ENCODE measurements at places on chromosomes 13 and 19.

- no peak for DNase-seq
Observed at GRCh38 chr13:32041429-32041828, 9.9 kb downstream of the FRY start.

DNA sequence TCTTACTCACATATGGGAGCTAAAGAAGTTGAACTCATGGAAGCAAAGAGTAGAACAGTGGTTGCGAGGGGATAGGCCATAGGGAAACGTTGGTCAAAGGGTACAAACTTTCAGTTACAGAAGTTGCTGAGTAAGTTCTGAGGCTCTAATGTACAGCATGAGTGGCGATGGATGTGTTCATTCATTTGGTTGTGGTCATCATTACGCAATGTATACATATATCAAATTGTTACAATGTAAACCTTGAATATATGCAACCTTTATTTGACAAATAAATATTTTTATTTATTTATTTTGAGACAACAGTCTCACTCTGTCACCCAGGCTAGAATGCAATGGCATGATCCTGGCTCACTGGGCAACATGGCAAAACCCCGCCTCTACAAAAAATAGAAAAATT lies 38.7 kb downstream of the ZIC5 start:
- DNase-seq: no peak

GRCh38 chr19:49579947-49580263 lies 451 bp downstream of the NOSIP start:
- DNase-seq: no peak

DNA sequence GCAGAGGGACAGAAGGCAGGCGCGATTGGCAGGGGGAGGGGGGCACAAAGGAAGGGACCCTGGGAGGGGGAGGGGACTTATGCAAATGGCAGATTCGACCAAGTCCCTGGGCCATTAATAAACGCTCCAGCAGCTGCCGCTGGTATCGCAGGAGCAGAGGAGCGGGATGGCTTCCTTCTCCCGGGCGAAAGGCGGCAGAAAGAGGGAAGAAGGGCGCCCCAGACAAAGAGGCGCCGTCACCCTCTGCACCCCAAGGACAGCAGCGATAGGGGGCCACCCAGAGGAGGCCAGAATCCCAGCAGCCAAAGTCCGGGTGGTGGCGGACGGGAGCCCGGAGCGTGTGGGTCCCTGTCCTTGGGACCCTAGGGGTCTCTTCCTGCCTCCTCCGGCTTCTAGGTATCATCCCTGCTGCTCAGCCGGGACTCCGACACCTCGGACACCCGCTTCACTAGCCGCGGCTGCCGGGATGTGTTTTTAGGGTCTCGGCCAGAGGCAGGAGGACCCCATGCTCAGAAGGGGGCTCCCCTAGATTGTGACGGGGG lies 1.9 kb downstream of the PTPRS start:
- DNase-seq: peak; percentile 32

DNA sequence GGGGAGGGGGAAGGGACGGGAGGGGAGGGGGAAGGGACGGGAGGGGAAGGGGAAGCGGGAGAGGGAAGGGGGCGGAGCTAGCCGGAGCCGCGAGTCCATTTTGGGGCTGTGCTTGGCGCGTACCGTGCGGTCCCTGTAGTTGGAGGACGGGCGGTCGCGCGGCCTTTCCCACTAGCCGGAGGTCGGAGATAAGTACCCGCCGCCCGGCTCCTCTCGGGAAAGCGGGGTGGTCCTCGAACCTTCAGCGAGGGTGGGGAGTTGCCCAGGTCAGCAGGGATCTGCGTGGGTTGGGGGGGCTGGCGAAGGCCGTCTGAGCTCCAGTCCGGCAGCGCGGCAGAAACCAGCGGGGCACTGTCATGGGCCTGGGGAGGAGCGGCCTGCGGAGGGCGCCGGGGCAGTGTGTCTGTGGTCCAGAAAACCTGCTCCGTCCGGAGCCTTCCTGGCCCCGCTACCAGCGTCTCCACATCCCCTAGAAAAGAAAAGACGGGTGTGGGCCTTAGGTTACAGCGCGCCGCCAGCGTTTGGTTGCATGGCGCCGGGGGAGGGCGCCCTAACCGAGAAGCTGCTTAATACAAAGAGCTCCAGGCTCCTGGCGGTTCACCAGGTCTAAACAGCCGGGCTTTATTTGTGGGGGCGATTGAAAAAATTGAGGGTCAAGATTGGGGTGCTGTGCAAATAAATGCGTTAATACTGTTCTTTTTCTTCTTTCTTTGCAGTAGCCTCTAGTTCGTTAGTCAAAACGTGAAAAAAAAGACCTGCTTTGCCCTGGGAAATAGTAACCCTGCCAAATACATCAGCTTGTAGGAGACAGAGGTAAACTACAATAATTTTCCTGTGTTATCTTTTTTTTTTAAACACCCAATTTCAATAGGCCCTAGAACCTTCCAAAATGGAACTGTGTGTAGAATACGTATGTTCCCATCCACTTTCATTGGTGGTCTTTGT lies at the start of gene TRIM13:
Gene TRIM13, plus strand, starts transcription at position 92 of the 945 bp plus-strand sequence. CDS start 14,899 bp downstream, outside the sequence.
- DNase-seq: peak; percentile 93

DNA sequence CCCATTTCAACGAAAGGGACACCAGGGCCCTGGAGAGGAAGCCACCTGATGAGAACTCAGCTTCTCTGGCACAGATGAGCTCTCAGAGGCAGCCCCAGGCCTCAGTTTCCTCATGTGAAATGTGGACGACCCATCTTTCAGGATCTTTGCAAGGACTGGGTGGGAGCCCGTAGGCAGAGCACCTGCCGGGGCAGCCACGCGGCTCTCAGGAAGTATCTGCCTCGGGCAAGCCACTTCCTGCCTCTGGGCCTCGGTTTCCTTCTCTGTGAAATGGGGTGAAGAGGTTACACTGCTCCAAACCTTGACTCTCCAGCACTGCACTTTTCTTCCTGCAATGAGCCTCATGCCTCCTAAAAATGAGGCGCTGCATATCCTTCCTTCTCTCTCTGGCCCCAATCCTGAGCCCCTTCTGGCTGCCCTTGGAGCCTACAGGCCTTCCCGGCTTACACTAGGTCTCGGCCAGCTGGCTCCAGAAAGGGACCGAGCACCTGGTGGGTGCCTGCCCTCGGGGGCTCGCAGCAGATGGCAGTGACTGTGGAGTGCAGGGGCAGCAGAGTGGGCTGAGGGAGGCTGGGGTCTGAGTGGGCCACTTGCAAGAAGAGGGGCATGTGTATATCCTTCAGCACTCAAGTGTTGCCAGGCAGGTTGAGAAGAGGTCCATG lies 3.5 kb downstream of the SSBP4 start:
- no peak for DNase-seq

DNA sequence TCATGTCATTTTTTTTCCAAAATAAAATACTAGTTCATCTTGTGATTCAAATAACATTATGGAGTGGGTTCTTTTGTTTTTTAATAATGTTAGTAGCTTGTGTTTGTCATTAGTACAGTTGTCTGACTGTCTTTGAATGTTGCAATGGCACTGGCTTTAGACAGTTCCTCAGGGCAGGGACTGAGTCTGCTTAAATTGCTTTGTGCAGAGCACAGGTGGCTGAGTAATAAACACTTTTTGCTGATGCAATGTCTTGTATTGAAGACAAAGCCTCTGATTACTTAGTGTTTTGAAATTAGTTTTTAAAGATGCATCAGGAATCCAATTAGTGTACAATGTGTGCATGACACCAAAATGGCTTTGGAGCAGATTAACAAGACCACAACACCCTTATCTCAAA lies 88.7 kb upstream of the PCDH9 start:
- DNase-seq: no peak

DNA sequence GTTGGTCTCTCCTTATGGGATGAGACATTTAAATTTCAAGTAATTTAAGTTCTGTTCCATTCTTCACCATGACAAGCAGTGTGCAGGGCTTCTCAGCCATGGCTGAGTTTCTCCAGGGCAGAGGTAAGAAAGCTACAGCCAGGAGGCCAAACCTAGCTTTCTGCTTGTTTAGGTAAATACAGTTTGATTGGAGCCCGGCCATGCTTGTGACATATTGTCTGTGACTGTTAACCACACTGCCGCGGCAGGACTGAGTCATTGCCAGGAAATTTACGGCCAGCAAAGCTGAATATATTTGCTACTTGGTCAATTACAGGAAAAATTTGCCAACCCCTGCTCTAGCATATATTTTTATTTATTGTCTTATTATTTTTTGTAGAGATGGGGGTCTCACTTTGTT lies 10.7 kb downstream of the NLRP8 start:
- no peak for DNase-seq

- DNase-seq: peak; percentile 56
Observed at GRCh38 chr19:51690454-51691073, 2.6 kb upstream of the SPACA6 start.

DNA sequence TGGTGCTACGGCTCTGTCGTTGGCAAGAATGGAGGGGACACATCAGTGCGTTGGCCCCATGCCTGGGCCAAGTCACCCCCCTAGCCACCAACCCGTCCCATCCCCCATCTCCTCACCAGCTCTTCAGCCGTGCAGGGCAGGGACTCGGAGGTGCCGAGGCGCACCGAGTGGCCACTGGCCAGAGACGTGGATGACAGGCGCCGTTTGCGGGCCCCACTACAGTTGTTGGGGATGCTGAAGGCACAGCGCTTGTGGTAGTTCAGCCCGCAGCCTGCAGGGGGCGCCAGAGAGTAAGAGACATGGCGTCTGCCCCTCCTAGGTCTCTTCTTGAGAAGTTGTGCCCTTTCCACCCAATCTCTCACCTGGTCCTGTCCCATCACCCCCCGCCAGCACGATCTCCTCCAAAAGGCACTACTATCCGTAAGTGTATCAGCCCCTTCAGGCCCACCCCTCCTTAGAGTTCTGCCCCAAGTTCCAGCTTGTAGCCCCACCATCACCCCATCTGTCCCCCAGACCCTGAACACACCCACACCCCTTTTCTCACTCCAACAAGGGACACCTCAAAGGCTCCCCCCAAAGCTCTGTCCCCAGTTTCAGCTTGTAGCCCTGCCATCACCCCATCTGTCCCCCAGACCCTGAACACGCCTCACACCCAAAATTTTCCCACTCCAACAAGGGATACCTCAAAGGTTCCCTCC lies 12.4 kb downstream of the PRKD2 start:
- DNase-seq: peak; percentile 52

- DNase-seq: no peak
Observed at GRCh38 chr13:32837307-32837972, 178.8 kb upstream of the KL start.

- peak; percentile 30 for DNase-seq
Observed at GRCh38 chr19:4534836-4535658, at the start of gene PLIN5. Gene PLIN5, minus strand, starts transcription at chr19:4535224. Its CDS starts 1,150 bp downstream, at chr19:4534074.

- no peak for DNase-seq
Observed at GRCh38 chr13:22121146-22121739, 450.4 kb downstream of the FGF9 start.

GRCh38 chr13:39455521-39456175 lies 147.3 kb downstream of the LHFPL6 start:
- no peak for DNase-seq

GRCh38 chr19:52191389-52191788 lies 1.5 kb downstream of the PPP2R1A start:
- DNase-seq: no peak
